HTR-8/SVneo (cell line): ENCODE measurements at places on chromosomes 6 and 20.

- DNase-seq = no peak
These were observed 7.7 kb downstream of the PMEPA1 start for GRCh38 chr20:57702091-57702490.

- no peak for DNase-seq
These were observed 109.6 kb downstream of the CARMIL1 start for GRCh38 chr6:25388776-25389175.

DNA sequence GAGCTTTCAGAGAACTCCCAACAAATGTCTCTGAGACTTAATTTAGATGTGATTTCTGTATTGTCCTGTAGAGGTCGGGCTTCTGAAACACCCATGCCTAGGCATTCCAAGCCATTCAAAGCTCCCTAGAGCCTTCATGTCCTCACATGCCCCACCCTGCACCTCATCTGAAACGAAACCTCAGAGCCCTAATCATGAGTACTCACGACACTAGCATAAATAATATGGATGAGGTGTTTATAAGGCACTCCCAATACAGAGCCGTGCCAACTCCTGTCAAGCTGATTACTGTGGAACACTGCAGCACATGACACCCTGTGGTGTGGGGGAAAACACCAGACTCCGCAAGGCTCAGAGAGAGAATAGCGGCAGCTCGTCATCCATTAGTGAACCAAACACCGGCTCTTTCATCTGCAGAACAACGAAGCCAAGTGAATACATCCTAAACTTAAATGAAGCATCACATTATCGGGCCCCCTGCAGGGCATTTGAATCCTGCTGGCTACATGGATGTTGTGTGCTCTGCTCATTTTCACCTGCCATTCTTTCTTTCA lies 83.8 kb downstream of the FNDC1 start:
- DNase-seq = peak; percentile 47

GRCh38 chr20:25039697-25040437 lies 18.1 kb downstream of the ACSS1 start:
- DNase-seq = no peak

- DNase-seq = no peak
These were observed 45.8 kb downstream of the QKI start for GRCh38 chr6:163460307-163460782.

DNA sequence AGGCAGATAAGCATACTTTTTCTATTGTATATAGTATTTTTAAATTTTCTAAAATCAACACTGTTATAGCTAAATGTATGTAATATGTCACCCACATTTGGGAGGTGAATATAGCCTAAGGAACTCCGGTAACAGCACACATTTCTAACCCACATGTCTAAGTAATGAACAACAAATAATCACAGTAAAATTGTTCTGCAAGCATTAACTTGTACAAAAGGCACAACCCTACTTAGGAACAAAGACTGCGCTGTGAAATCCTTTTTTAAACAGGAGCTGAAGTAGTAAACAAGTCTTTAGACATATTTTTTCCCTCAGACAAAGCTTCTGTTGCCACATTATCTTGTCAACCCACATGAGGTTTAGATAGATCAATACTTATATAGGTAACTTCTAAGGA lies 872.4 kb upstream of the SLC35B3 start:
- no peak for DNase-seq

DNA sequence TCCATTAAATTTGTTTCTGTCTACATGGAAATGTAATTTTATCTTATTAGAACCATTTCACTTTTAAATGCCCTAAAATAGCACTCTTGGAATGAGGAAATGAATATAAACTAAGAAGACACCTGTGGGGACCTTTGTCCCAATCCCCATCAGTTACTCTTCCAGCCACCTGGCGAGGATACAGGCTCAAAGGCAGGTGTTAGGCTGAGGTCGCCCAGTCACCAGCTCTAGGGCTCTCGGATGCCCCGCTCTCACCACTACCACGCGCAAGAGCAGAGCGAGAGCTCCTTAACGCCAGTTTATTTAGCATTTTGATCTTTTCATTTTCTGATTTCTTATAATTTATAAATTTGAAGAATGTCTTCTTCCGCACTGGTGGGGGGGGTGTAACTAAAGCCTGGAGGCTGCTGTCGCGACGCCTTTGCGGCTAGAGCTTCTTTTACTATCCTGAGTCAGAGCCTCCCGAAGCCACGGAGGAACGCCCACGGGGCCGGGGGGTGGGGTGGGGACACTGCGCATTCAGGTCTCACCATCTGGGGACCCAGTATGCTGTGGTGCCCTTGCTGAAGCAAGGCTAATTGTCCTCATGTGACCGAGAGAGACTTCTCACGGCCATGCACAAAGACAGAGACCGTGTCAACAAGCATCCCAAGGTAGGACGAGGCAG lies 38.7 kb upstream of the AFDN start:
- DNase-seq = no peak

DNA sequence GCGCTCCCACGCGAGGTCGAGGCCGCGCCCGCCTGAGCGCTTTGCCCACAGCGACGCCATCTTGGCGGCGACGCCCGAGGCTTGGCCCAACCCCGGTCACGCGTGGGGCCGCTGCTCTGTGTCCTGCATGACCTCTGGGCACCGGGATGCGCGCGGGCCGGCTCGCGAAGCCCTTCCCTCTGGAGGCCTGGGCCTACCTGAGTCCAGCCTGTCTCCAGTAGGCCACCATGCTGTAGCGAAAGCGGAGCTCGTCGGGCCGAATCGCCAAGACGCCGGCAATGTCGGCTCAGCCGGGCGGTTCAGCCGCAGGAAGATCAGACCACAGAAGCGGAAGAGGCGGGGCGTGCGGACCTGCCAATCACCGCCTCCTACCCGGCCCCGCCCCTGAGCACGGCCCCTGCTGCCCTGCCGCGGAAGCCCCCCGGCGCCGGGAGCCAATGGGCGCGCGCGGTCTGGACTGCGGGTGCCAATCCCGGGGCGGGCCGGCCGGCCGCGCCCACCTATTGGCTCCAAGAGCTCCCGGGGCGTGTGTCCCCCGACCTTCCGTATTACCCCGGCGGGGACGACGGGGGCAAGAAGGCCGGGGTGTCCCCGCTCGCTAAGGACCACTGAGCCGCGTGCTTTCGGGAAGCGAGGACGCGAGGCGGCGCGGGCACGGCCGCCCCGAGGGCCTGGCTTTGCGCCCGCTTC lies at the start of gene ATP5F1E:
ATP5F1E (minus strand) TSS at position 313 of the 690 bp plus-strand sequence; CDS start at position 229, 84 bp downstream.
- DNase-seq = peak; percentile 100

GRCh38 chr6:156852147-156852857 lies 75.1 kb downstream of the ARID1B start:
- DNase-seq = no peak

- DNase-seq = no peak
These were observed 33.2 kb downstream of the RANBP9 start for GRCh38 chr6:13678255-13678983.

GRCh38 chr6:163926642-163927041 lies 512.1 kb downstream of the QKI start:
- DNase-seq = no peak

DNA sequence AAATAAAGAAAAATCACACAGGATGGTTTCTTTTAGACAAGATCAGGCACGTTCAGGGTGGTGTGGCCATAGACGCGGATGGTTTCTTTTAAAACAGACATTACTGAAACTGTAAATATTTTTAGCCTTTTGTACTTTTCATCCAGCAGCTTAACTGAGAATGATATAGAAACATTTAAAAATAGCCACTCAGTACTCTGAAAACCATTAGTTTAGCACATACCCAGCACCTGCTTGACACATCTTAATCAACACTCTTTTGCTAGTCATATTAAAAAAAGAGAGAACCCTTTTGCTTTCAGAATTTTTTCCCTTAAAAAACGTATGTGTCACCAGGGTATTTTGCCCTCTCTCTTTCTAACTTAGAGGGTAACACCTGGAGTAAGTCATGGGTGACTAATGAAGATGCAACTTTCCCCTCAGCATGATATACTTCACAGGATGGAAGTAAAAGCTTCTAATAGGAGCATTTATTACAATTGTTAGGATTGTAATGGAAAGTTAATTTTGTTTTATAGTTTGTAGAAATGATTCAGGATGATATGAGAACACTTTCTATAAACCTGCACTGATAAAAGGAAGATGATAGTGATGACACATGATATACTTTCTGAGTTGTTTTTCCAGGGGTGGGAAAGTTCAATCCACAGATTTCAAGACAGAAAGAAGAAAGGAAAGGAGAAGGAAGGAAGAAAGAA lies 45.2 kb downstream of the BACH2 start:
- no peak for DNase-seq

DNA sequence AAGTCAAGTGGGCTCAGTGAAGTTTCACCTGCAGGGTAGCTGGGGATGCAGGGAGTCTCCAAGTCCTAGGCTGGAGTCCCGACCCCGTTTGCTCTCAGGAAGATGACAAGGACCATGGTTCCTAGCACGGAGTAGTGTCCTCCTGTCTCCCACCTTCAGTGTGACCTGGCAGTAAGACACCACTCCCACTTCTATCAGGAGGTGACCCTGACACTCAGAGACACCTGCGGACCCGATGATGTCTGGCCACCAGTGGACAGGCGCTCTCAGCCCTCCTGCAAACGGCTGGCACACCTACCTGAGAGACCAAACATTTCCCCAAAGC lies 1.1 kb downstream of the SOD2 start:
- DNase-seq = no peak

- DNase-seq = no peak
These were observed 67.1 kb downstream of the SCAF8 start for GRCh38 chr6:154800338-154800737.

- no peak for DNase-seq
These were observed 20.8 kb downstream of the DAAM2 start for GRCh38 chr6:39812853-39813533.

DNA sequence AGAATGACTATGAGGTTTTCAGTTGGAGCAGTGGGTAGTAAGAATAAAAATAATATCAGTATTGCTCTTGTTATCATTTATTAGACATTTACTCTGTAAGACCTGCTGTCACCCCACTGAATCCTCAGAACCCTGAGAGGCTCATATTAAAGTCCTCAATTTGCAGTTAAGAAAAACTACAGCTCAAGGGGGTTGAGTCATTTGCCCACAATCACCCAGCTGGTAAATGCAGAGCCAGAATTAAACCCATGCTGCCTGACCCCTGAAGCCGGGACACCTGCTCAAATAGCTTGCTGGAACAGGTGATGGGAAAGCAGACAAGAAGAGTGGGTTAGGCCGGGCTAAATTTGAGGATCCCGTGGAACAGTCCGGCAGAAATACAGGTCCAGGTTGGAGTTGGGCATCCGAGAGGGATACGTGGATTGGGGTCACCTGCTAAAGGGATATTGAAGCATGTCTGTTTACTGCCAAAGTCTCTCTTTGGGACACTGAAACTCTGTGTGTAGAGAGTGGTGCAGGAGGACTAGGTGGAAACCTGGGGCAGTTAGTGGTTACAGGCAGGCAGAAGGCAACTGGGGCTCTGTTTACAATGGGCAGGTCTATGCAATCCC lies 344.1 kb downstream of the CDC5L start:
- no peak for DNase-seq

GRCh38 chr6:157194110-157194509 lies 129.2 kb downstream of the TMEM242 start:
- no peak for DNase-seq

- no peak for DNase-seq
These were observed 2.0 kb downstream of the NHSL1 start for GRCh38 chr6:138497286-138497685.
